ENCODE measurements at places on chromosomes 12 and 14.

DNA sequence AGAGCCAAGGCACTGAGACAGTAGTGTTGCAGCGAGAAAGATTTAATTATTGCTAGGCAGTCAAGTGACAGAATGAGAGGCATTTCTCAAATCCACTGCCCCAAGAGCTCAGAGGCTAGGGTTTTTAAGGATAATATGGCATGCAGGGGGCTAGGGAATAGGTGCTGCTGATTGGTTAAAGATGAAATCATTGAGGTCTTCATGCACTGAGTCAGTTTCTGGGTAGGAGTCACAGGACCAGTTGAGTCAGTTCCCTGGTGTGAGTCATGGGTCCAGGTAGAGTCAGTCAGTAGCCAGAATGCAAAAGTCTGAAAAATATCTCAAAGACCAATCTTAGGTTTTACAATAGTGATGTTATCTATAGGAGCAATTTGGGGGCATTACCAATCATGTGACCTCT lies 323.8 kb downstream of the RGS6 start:
- DNase-seq, result no peak

- DNase-seq, result no peak
Observed at GRCh38 chr12:30622509-30622908, 73.2 kb downstream of the IPO8 start.

DNA sequence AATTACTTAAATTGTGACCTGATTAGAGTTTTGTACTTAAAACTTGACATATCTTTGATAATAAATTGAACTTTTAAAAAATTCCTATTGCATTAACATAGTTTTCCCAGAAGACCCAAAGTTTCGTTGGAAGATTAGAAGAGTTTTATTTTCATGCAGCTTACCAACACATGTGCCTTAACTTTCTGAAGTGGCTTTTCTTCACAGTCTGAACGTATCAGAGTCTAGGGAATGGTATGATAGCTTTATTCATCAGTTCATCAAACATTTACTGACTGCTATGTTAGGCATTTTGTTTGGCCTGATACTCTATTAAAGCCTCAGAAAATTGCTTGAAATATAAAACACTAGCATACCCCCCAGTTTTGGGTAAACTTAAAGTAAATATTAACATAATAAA lies 65.2 kb downstream of the MARK3 start:
- DNase-seq, result no peak

GRCh38 chr14:34782031-34782430 lies 67.6 kb upstream of the CFL2 start:
- no peak for DNase-seq

- no peak for DNase-seq
Observed at GRCh38 chr12:84730561-84731162, 181.9 kb downstream of the SLC6A15 start.

DNA sequence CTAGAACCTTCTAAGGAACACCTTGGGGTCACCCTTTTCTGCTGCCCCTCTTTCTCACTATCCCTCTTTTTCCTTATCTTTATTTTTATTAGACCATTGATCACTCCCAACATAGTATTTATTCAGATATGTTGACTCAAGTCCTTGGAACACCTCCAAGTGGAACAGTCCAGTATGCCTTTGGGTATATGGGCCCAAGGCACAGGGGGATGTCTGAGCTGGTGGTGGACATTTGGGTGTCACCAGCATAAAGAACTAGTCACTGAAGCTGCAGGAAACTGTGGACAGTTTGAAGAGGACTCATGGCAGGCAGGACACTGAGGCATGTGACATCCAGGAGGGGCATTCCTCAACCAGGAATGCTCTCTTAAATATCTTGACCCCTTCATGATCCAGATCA lies 105.6 kb downstream of the VEZT start:
- DNase-seq, result no peak

GRCh38 chr12:48789858-48790326 lies 1.0 kb upstream of the ADCY6 start:
- no peak for DNase-seq

GRCh38 chr14:95495538-95496025 lies 20.9 kb downstream of the SYNE3 start:
- DNase-seq, result no peak

GRCh38 chr14:38900887-38901286 lies 202.1 kb downstream of the SEC23A start:
- no peak for DNase-seq

- DNase-seq, result no peak
Observed at GRCh38 chr12:60920841-60921495, 1325.1 kb downstream of the SLC16A7 start.

DNA sequence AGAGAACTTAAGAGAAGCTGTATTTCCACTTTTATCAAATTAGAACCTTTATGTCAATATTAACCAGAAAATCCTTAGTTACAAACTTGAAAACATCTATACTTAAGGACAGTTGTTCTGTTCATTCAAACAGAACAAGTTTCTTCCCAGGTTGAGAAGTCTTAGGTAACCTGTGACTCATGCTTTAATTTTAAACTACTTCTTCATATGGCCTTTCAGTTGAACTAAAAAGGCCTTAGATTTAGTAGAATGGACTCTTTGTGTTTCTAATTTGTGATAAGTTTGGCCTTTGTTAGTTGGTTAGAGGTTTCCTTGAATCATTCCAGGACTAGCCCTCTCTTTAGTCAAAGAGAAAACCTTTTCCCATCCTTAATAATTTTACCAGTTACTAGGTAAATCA lies 274.2 kb downstream of the FUT8 start:
- DNase-seq, result no peak

GRCh38 chr14:32166029-32166428 lies 35.8 kb upstream of the RNU6-7 start:
- DNase-seq, result no peak

DNA sequence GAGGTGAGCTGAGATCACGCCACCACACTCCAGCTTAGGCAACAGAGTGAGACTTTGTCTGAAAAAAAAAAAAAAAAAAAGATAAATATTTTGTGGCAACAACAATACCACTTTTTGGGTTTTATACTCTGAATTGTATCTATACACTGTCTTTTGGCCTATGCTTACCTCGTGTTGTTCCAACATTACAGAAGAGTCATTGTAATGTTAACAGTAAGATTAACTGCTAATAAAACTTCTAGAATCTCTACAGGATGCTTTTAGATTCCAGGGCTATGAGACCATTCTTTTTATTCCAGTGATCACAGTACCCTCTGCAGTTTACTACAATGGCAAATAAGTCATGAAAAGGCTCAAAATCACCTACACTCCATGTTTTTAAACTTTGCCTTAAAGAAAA lies 11.6 kb downstream of the IFT81 start:
- no peak for DNase-seq

GRCh38 chr14:23385244-23385641 lies 8.4 kb downstream of the CMTM5 start:
- no peak for DNase-seq

GRCh38 chr14:72699852-72700257 lies 194.0 kb downstream of the DPF3 start:
- no peak for DNase-seq

- DNase-seq, result no peak
Observed at GRCh38 chr12:21773263-21773741, 1.2 kb downstream of the KCNJ8 start.

DNA sequence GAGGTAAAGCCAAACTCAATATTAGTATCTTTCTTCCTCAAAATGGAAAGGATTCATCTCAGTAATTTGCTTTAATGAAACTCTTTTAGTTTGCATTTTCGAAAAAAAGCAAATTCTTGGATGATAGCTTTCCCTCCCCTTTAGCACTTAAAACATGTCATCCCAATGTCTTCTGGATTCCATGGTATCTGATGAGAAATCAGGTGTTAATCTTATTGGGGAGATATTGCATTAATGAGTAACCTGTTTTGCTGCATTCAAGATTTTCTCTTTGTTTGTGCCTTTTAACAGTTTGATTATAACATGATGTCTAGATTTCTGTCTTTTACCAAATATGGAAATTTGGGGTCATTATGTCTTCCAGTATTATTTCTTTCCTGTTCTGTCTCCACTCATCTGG lies 405.1 kb upstream of the FOXG1 start:
- no peak for DNase-seq

DNA sequence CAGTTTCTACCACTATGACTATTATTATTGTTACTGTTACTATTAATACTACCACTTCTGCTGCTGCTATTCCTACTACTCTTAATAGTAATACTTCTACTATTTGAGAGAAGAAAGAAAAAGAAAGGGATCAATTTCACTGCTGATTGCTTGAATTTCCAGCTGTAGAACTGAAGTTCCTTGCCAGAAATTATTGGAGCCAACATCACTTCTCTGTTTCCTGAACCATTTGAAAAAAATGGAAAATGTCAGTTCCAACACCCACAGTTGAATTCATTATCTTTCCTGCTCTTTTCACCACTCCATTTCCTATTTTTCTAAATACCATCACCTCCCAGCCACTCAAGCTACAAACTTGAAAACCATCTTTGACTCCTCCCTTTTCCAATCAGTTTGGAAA lies 54.1 kb upstream of the PIK3C2G start:
- DNase-seq, result no peak

- DNase-seq, result no peak
Observed at GRCh38 chr12:47740606-47741339, 15.5 kb upstream of the ENDOU start.

DNA sequence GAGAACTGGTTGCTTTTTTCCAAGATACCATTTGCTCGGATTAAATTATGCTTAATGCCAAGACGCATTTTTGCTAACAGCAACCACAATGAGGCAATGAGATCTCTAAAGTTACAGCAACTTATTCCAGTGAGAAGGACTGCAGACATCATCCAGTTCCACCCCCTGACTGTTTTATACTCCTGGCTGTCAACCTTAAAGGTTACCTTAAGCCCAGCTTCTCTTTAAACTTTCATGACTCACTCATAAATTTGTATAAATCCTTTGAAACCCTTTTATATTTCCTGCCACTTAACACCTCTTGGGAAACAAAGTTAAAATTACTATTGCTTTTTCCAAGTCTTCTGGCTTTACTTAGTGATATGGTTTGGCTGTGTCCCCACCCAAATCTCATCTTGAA lies 80.2 kb downstream of the TMTC1 start:
- no peak for DNase-seq

- no peak for DNase-seq
Observed at GRCh38 chr14:96713426-96713825, 83.8 kb upstream of the VRK1 start.

- no peak for DNase-seq
Observed at GRCh38 chr14:50067723-50068495, 48.5 kb downstream of the VCPKMT start.

GRCh38 chr14:54838931-54839512 lies 63.6 kb downstream of the GCH1 start:
- no peak for DNase-seq

GRCh38 chr14:103856105-103856504 lies 8.7 kb upstream of the PPP1R13B start:
- DNase-seq, result no peak

- no peak for DNase-seq
Observed at GRCh38 chr12:57490126-57490525, 2.3 kb downstream of the MARS1 start.

DNA sequence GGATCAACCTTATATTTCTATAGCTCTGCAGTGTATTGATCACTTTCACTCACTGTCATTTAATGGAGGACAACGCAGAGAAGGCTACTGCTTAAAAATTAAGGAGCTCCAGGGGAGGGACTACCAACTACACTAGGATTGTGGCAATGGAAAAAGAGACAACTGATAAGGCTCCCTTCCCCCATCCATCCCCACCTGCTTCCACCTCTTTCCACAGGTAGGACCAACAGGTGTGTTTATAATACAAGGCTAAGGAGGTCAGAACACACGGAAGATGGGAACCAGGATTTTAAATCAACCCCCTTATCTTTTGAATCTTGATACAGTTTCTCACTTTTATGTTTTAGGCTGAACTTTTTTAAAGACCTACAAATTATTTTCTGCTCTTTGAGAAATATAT lies 90.8 kb downstream of the STAB2 start:
- DNase-seq, result no peak

All from CD4-positive, CD25-positive, alpha-beta regulatory T cell (primary cell).